CD14-positive monocyte (primary cell): ENCODE measurements at places on chromosomes 6 and 20.

DNA sequence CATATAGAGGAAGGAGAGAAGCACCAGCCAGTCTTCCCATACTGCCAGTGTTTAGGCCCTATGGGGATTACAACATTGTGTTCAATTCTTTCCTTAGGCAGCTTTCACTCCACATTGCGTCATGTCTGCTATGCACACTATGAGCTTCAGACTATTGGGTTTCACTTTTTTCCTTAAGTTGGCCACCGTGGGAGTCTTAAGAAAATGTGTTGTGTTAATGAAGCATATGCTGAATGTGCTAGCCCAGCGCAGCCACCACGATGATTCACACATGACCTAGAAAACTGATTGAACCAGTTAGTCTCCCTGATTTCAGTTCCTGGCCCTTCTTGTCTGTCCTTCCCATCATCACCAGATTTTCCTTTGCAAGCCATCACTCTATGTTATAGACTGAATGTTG is 21.5 kb downstream of the TUBB2B start:
- DNase-seq: no peak

DNA sequence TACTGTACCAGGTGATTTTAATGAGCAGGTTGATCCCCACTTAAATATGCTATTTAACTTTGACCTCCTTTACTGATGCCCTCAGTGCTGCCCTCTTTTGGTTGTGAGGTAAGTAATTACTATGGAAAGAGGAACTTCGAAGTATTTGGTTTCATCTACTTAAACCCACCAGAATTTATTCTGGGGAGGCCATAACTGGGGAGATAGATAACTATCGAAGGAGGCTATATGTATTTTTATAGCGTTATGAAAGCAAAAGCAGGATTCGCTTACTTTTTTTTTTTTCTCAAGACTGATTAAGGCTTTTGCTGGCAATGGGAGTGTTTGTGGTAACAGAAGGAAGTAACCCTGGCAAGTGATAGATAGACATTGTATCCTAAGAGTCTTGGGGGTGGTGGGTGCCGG is 168.9 kb upstream of the CENPW start:
- DNase-seq: peak; percentile 41

DNA sequence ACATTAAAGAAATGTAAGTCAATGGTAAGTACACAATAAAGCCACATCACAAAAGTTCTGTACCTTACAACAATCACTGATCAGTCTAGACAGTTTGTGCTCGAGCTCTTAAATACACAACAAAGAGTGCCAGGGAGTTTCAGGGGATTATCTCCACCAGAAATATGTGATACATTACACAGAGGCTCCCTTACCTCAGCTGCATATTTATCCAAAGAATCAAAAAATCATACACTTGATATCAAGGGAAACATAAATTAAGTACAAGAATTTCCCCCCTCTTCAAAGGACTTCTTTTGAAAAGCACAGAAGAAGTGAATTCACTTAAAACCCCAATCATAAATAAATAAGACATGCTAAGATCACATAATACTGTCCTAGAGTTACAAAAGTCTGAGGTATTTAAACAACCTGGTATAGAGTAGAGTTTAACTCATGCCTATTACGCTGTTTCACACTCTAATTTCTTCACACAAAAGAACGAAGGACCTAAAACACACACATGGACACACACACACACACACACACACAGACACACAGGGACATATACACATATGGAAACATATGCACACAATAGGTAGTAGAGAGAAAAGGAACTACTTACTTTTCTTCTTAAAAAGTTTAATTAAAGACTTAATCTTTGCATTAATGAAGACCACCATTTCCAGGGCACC is 528 bp downstream of the NHSL1 start:
- DNase-seq: no peak

DNA sequence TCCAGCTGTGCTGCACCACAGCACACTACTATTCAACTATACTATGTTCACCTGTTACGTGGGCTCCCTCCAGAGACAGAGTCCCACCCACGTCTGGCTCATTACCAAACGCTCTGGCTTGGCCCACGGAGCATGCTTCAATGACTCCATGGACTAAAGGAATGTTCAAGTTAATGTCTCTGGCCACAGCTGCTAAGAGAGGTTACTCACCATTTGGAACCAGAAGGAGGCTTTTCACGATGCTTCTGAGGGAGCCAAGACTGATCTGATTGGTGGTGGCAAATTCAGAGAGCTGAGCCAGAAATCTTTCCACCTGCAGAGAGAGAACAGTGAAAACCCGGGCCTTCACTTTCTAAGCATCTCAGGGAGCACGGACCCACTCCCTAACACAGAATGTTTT is 15.6 kb downstream of the COMMD7 start:
- DNase-seq: no peak

- no peak for DNase-seq
Measured at GRCh38 chr20:49913399-49914047, 1.8 kb downstream of the SPATA2 start.

GRCh38 chr20:33689973-33690372 is 3.8 kb upstream of the E2F1 start:
- peak; percentile 16 for DNase-seq

DNA sequence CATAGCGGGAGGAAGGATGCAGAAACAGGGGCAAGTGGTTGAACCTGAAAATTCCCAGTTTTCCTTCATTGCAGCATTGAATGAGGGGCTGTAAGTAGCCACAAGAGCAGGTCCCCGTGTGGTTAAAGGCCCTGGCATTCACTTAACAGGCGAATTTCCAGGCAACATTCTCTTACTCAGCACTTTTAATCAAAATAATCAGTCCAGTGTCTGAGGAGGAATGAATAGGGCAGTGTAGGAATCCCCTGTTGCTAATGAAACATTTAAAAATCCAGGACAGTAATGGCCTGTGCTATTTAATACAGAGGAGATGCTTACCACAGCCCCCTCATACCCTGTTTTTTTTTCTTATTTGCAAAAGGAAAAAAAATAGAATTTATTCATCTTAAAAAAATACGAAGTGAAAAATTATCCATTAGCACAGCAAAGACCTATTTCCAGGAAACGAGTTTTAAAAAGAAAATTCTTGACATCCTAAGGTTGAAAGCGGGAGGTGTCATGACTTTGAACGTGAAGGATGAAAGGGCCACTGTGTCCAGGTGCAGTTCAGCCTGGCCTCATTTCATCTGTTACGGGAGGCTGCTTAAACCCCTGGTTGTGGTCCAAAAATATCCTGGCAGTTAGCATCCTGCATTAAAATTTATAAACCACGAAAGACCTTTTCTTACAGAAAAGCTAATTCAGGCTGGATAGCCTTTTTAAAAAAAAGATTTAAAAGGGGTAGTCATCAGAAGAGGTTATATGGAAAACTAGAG is 20.2 kb downstream of the MYLK4 start:
- no peak for DNase-seq

DNA sequence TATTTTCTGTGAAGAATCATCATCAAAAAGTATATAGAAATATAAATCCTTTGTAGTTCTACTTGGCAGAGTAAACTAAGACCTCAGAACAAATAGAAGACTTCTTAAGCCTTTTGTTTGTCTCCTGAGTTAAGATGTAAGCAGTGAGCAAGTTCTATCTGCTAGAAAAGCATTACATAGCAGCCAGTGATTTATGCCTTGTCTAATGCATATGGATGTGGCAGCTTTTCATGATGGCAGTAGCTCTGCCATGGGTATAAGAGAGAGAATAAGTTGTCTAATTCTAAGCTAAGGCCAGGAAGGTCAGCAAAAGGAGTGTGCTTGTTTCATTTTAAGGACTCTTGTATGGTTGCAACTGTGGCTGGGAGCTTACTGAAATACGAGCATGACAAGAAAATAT is 920.2 kb downstream of the GRIK2 start:
- no peak for DNase-seq

DNA sequence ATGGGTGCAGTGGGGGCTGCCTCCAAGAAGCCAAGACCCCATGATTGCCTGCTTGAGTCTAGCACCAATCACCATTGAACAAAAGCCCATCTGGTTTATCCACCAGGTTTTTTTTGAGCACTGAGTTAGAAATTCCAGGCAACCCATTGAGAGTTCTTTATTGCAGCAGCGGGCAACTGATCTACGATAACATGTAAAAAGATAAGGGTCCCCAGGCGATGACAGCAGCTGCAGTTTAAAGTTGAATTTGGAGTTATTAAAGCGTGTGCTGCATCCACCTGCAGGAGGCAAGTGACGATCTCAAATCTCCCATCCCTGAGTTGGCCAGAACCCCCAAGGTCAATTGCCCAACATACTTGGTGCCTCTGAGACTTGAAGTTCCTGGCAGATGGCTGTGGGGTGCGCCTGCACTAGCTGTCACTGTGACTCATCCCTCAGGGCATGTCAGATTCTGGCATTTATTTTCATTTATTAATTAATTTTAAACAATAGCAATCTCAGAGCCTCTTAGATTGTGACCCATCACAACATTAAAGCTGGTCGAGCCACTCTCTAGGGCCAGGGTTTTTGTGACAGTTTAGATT is 290.4 kb upstream of the SULF2 start:
- DNase-seq: no peak

- DNase-seq: no peak
Measured at GRCh38 chr6:158357570-158358216, 45.4 kb downstream of the TULP4 start.

GRCh38 chr6:75446241-75446880 is 47.2 kb downstream of the FILIP1 start:
- no peak for DNase-seq

GRCh38 chr6:167779129-167779992 is 47.4 kb upstream of the AFDN start:
- DNase-seq: no peak

- no peak for DNase-seq
Measured at GRCh38 chr6:142935553-142936517, 9.1 kb downstream of the HIVEP2 start.

DNA sequence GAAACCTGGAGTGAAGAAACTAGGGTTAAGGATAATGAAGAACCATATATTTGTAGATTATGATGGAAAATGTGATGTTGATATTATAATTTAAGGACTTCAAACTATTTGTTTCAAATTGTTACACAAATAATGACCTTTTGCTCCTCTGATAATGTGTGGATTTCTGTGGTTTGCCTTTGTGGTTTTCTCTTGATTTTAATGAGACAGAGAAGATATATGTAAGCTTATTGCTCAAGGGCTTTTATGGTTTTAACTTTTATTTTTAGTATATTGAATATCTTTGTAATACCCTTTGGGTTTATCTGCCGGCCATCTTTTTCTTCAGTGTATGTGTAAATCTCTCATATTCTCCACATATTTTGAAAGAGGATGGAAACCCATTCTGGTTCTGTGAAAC is 362.3 kb downstream of the RIMS1 start:
- no peak for DNase-seq

GRCh38 chr6:133456439-133456838 is 215.3 kb downstream of the EYA4 start:
- DNase-seq: no peak

GRCh38 chr6:144477856-144478255 is 192.7 kb downstream of the UTRN start:
- DNase-seq: no peak

DNA sequence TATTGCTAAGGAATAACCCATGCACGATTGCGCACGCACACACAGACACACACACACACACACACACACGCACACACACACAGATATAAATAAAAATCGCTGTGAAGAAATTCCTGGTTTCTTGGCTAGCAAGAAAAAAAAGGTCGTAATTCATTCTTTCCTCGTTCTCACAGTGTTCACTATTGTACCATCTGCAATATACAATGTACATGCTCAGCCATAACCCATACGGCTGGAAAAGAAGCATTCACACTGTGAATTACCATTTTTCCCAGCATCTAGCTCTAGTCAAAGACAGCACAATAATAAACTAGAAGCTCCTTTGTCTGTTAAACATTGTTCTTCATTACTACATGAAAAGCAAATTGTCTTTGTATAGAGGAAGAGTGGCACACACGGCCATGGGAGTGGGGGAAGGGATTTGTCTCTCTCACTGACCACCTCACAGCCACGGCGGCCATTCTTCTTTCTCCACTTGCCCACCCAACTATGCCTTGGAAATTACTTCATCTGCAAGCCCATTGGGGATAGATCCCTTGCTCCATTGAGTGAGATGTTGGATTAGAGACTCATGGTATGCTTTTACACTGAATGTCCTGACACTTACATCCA is 115.3 kb upstream of the ID4 start:
- DNase-seq: no peak

DNA sequence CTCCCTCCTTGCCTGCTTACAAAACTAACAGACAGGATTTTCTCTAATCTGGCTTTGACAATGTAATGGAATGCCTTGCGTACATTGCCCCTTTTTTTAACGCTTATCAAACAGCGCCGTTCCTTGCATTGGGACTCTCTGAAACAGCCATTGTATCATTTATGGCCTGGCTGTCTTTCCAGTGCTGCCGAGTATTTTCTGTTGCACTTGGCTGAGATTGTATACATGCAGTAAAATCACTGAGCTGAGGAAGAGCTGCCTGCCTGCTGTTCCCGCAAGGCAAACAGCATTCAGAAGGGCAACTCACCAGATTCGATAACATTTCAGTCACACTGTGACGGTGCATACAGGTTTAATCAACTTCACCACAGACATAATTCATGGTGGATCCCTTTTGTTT is 106.0 kb downstream of the SH3BGRL2 start:
- DNase-seq: no peak

GRCh38 chr6:38185244-38185643 is 365.7 kb downstream of the ZFAND3 start:
- DNase-seq: no peak

DNA sequence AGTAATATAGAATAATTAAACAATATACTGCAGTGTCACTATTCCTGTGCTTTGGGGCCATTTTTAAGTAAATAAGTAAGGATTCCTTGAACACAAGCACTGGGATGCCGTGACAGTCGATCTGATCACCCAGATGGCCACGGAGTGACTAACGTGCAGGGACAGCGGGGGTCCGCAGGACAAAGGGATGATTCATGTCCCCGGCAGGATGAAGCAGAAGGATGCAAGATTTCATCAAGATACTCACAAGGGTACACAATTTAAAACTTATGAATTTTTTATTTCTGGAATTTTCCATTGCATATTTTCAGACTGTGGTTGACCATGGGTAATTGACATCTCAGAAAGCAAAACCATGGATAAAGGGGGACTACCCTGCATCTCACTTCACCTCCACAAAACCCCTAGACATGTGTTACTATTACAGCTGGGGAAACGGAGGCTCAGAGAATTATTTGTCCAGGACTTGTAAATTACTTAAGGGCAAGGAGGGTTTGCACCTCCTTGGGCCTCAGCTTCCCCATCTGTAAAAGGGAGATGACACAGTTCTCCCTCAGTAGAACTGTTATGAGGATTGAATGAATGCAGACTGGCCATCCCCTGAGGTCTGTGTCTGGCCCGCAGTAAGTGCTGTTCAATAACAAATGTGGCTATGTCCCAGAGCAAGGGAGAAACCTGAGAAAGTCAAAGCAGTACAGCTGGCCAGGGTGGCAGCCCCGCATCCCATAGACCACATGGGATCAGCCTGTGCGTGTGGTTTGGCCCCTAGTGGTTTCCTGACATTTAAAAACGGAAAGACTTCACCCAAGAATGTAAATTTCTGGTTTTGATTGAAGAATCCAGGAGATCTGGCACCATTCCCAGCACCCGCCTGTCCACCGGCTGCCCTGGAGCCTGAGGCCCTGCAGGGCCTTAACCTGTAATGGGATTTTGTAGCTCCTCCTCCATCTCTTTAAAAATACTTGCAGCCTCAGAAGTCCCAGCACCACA is 235.5 kb downstream of the BMP7 start:
- no peak for DNase-seq
